ENCODE measurements at places on chromosomes 7 and 10.

- DNase-seq = no peak
Measured at GRCh38 chr7:154986200-154986945, 16.6 kb downstream of the PAXIP1 start.

- DNase-seq = no peak
Measured at GRCh38 chr7:142939226-142939910, at the start of gene LLCFC1. LLCFC1 (plus strand) TSS chr7:142939484; CDS start chr7:142939622, 138 bp downstream.

- no peak for DNase-seq
Measured at GRCh38 chr7:15925608-15926007, 239.1 kb upstream of the MEOX2 start.

- no peak for DNase-seq
Measured at GRCh38 chr10:131946880-131947279, 34.8 kb downstream of the BNIP3 start.

All from cerebellum (tissue), 4 donors.